LHCN-M2 (cell line): ENCODE measurements at places on chromosomes 11 and 22. TPM values are rescaled to one million over a fixed set of nuclear protein-coding genes. Genes with fewer than 3 reads are reported as not detected.
A peak's percentile ranks its signal among the peaks of the same experiment; 100 is the strongest.

GRCh38 chr11:7175007-7175406, 76.7 kb upstream of the SYT9 start:
- no peak for DNase-seq

DNA sequence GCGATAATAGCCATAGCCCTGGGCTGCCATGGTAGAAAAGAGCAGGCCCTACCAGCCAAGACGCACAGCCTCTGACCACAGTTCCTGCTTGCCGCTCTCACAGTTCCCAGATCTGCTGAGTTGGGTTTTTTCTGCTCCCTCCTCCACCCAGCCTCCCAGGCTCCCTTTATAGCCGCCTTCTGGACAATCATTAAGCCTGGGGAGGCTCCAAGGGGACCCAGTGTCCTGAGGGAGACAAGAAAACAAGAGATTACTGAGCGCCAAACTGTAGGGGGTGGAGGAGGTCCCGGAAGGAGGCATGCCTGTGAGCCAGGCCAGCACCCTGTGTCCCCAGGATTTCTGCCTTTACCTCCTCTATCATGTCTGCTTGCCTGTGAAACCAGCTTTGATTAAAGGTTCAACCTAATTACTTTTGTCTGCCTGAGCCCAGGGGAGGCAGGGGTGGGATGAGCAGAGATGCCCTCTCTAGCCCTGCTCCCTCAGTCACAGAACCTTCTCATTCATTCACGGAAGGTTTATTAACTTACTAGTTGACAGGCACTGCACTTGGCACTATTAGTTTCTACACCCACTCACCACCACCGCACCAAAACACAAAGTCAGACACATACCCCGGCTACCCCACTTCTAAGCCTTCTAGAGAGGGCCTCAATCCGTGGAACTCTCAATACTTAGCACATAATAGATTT, 1.2 kb downstream of the SLC37A4 start:
- DNase-seq: no peak

GRCh38 chr11:121887569-121887968, 228.4 kb downstream of the BLID start:
- no peak for DNase-seq

GRCh38 chr22:19912271-19912999, 29.1 kb upstream of the COMT start:
- DNase-seq: peak; percentile 34

GRCh38 chr11:47154616-47155570, 21.8 kb downstream of the ARFGAP2 start:
- no peak for DNase-seq

DNA sequence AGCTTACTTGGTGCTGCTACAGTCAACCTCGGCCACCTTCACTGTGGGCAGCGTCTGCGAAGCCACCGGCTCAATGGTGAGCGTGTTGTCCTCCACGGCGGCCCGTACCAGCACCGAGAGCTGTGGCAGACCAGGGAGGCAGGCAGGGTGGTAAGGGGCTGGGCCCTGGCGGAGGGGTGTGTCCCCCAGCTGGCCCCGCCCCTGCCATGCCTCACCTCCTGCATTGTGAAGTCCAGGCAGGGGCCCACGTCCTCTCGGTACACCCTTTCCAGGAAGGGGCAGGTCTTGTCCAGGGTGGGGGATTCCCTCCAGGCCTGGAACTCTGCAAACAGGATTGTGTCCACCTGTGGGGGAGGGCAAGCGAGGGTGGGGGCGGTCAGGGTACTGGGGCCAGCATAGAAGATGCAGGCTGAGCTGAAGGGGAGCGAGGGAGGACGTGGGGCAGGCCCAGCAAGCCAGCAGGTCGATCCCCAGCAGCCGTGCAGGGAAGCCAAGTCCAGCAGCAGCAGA, 12.8 kb downstream of the RAB3IL1 start:
- no peak for DNase-seq

DNA sequence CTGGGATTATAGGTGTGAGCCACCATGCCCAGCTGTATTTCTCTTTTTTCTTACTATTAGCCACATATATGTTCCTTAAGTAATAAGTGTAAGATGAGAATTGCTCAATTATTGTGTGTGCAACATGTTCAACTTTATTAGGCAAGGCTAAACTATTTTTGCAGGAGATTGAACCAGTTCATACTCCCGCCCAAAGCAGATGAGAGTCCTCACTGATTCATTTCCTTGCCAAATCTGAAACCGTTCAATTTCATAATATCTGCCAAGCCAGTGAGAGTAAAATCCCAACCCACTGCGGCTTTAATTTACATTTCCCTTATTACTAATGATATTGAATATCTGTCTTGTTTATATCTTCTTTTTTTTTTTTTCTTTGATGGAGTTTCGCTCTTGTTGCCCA, 48.4 kb downstream of the KCNJ4 start:
- no peak for DNase-seq

GRCh38 chr22:30262112-30262511, 4.5 kb downstream of the OSM start:
- no peak for DNase-seq

GRCh38 chr11:46537121-46537520, 56.7 kb downstream of the AMBRA1 start:
- no peak for DNase-seq

DNA sequence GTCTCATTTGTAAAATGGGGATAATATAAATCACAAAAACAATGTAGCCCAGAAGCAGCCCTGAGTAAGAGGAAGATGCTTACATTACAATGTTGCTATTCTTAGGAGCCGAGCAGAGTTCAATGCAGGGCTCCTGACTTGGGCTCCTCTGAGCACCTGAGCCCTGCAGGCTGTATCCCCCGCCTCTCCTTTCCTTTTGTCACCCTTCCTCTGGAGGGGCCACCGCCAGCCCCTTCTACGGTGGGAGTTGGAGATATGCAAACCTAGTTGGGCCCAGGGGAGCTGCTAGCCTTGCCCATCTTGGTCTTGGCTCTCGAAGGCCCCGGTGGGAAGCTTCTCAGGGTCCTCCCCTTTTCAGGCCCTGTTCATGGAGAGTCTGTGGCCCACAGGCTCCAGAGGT, 8.4 kb upstream of the CSNK1E start:
- no peak for DNase-seq

DNA sequence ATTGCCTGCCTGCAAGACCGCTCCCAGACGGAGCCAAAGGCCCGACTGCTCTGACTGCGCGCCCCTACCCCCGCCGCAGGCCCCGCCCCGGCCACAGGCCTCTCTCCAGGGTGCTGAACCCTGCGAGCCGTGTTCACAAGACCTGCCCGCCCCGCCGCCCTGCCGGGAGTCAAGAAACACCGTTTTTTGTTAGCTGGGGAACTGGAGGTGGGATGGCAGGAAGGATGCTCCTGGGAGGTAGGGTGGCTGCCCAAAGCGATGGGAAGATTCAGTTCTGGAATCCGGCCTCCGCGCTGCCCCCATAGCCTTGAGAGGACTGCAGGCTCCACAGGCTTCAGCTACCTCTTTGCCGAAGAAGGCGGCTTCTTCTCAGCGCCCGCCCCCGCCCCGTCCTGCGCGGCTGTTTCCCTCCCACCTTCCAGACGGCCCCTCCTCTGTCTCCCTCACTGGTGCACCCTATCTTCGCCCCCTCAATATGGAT, 2.7 kb upstream of the PDE2A start:
- DNase-seq: peak; percentile 12

DNA sequence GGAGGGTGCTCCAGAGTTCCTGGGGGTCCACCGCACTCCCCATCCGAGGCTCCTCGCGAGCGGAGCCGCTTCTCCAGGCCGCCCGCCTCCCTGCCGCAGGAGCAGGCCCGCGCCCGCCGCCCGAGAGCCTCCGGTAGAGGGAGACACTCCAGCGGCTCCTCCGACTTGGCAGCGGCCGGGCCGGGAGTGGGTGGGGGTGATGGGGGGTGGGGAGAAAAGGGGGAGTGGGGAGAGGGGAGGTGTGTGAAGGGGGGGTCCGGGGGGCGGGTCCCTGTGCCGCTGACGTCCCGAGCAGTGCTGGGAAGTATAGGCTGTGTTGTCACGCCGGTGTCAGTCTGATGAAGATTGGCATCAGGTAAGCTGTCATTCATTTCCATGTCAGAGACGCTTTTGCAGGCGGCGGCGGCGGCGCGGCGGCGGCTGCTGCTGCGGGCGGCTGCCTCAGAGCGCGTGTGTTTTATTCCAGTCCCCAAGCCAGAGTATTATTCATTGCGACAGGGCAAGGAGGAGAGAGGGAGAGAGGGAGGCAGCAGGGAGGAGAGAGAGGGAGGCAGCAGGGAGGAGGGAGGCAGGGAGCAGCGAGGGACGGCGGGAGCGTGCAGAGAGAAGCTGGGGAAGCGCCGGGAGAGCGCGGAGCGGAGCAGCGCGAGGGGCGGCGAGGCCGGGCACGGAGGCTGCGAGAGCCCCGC, at the start of gene PKNOX2:
Gene PKNOX2 (plus strand): TSS at position 330 of the 689 bp plus-strand sequence. CDS start 186,555 bp downstream, outside the sequence.
- peak; percentile 86 for DNase-seq

DNA sequence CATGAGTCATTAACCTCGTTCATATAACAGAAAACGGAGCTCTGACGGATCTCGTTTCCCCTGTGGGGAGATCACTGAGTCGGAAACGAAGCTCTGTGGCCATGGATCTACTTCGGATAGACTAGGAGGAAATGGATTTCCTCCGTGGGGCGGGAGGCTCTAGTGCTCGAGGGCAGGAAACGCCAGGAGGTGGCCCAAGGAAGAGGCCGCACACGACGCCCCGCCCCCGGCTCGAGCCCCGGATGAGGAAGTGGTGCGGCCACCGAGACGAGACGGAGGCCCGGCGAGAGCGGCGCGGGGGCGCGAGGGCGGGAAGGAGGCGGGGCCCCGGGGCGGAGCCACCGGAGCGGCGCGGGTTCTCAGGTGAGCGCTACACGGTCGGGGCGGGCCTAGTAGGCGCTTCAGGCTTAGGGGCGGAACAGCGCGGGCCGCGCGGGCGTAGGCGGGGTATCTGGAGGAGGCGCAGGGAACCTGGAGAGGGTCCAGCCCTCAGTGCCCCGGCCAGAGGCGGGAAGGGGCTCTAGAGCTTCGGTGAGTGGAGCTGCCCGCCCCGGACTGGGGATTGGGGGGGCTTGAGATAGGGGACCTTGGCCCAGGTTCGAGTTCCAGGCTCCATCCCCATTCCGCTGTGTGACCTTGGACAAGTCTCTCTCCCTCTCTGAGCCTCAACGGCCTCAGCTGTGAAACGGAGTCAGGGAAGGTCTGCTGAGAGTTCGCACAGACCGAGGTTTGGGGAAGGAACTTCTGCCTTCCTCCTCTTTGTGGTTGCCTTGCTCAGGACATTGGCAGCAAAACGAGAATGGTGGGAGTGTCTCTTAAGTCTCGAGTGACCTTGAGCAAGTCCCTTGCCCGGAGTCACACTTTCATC, at the start of gene DEPDC5:
Gene DEPDC5 (plus strand): TSS at position 386 of the 868 bp plus-strand sequence. CDS start 903 bp downstream, outside the sequence.
- DNase-seq: peak; percentile 92

DNA sequence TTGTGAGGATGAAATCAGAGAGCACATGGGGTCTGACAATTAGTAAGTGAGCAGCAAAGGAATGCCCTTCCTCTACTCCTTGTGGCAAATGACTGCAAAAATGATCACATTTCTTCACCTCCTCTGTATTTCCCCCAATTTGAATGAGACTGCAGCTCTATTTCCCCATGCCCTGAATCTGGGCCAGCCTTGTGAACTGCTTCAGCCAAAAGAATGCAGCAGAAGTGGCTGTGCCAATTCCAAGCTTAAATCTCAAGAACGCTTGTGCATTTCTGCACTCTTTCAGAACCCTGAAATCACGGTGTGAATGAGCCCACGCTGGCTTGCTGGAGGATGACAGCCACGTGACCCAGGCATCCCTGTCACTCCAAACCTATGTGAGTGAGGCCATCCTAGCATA, 9.9 kb downstream of the SLC43A3 start:
- no peak for DNase-seq

DNA sequence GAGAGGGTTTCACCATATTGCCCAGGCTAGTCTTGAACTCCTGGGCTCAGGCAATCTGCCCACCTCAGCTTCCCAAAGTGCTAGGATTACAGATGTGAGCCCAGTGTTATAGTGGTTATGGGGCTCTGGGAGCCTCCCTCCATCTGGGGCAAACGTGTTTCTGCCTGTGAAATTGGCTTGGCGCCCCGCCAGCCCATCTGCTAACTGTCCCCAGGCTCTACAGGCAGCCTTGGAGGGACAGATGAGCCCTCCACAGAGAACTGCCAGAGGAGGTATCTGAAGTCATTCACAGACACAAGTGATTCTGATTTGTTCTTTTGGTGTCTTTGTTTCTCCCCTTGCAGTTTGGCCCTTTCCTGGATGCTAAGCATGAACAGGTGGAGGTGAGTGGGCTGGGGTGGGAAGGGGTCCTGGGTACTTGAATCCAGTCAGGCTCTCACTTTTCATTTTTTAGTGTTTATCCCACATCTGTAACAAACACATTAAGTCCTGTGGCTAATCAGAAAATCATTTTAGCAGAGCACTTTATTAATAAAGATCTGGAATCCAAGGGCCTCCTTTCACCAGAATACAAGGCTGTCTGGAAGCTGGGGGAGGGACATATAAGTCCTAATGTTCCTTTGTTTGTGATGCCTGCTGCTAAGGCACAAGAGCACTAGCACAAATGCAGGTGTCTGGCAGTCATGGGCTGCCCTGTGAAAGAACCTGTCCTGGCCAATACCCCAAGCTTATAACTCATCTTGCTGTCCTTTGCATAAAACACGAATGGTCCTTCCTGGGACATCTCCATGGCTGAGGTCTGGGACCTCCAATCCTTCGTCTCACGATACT, 25.7 kb upstream of the CDC42EP2 start:
- no peak for DNase-seq

- DNase-seq: no peak
These were observed 3.0 kb downstream of the TTC12 start for GRCh38 chr11:113317339-113317738.

DNA sequence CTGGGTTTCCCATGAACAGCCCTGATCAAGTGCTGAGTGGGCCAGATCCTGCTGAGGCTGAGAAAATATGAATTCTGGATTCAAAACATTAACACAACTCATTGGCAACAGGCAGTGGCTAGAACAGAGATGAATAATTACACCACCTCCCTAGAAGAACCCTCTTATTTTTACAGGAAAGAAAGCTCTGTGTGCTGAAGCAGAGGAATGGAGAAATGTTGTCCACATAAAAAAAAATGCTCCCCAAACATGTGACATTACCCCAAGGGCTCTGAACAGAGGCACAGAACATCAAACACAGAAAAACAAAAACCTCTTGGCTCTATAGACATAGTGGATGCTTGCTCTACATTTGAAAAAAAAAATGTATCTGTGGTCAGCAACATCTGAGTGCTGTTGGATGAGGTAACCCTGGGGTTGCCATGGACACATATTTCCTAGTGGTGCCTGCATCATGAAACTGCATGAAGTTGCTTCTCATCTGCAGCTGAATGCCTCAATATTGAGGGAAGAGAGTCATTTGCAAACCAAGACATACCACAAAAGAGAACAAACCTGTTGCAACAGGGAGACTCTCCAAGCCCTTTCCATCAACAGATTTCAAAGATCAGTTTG, 98.8 kb downstream of the SNX19 start:
- peak; percentile 70 for DNase-seq

BTBD18 gene
- not detected in 2 replicates for total RNA-seq

FOLR3 gene
- not detected in 2 replicates for total RNA-seq

OR10A2 gene
- not detected in 2 replicates for total RNA-seq

OR5M3 gene
- total RNA-seq: not detected in 2 replicates

CEND1 gene
- 2.4 and 3.5 TPM in 2 replicates for total RNA-seq

ELMOD1 gene
- 0.45 and 1.4 TPM in 2 replicates for total RNA-seq

VPREB1 gene
- total RNA-seq: not detected in 2 replicates

SHISAL1 gene
- 0.29 and 1.3 TPM in 2 replicates for total RNA-seq

FOSL1 gene
- 257 and 266 TPM in 2 replicates for total RNA-seq

KCNK4 gene
- total RNA-seq: not detected in 2 replicates
